ENCODE measurements at places on chromosomes 3 and 15.

DNA sequence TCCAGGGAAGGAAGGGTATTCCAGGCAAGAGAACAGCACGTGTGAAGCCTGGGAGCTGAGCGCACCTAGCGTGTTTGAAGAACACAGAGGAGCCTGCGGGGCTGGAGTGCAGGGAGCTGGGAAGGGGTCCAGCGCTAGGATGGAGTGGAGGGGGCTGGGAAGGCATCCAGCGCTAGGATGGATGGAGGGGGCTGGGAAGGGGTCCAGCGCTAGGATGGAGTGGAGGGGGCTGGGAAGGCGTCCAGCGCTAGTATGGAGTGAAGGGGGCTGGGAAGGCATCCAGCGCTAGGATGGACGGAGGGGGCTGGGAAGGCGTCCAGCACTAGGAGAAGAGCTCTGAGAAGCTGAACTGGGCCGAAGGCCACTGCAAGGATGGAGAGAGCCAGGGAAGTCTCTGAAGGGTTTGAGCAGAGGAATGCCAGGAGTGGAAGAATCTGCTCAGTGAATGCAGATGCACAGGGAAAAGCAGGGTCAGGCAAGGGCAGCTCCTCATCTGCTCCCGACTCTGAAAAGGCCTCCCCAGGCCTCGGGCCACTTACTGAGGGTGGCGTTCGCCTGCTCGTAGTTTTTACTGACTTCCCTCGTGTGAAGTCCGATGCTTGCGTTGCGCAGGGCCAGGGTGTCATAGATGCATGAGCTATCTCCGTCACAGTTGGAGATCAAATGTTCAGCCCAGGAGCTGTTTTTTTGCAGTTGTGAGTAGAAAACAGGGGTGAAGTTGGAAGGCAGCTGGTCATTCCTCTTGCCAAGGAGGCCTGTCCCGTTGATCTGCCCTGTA lies 39.8 kb downstream of the MUC20 start:
- no peak for DNase-seq

DNA sequence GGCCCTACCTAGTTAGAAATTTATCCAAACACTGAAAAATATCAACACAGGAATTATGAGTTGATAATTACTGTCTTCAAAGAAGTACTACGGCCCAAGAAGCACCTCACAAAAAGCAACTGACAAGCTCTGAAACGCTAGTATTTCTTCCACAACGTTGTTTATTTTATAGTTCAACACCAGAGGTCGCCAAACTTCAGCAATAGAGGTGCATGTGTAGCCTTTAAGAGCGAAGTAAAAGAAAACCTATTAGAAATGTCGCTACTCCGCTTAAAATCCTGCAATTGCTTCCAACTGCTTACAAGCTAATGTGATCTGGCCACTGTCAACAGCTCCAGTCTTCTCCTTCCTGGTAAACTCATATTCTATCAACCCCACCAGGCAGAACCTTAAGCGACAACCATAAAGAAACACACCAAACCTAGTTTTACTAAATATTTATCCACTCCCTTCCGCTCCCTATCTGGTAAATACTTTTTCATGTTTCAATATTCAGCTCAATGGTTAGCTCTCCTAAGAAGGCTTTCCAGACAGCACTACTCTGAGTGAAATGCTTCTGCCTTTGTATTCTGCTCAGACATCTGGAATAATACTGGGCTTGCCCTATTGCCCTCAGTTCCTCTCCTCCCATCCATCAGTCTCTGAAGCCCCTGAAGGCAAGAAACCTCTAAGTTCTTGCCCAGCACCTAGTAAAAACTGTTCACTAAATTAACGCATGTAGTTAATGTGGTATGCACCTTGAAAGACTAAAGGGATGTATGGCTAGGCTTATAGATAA lies 110.2 kb downstream of the NR1I2 start:
- DNase-seq = no peak

- no peak for DNase-seq
Observed at GRCh38 chr3:53180305-53181023, 19.5 kb downstream of the PRKCD start.

- no peak for DNase-seq
Observed at GRCh38 chr15:83283138-83283812, 1.2 kb downstream of the BNC1 start.

DNA sequence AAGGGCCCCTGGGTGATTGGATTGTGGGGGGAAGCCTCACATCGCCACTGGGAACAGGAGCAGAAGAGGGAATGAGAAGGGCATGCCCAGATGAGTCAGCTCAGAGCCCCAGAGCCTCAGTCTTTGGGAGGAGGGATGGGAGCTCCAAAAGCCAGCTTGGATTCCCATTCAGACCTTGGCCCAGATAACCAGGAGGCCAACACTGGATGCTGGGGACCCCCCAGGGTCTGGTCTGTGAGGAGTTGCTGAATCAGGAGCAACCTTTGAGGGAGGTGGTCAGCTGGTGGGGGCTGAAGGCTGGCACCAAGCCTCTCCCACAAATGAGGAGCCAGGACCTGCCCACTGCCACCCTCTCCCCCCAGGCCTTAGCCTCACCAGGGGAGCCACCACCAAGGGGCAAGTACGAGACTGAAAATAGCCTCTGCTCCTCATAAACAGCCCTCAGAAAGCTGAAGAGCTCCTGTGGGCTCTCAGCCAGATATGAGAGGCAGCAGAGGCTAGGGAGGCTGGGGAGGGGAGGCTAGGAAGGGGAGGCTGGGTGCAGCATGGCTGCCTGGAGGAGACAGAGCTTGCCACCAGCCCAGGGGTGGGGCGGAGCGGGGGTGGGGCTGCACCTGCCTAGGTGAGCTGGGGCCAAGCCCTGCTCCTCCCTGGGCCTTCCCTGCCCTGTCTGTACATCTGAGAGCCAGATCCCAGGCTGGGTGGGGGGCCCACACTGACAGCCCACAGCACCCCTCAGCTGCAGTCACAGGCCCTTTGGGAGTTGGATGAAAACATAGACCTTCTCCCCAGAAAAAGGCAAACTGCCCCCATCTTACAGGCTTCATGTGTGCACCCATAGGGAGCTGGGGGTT lies 99.8 kb downstream of the SEC22A start:
- no peak for DNase-seq

DNA sequence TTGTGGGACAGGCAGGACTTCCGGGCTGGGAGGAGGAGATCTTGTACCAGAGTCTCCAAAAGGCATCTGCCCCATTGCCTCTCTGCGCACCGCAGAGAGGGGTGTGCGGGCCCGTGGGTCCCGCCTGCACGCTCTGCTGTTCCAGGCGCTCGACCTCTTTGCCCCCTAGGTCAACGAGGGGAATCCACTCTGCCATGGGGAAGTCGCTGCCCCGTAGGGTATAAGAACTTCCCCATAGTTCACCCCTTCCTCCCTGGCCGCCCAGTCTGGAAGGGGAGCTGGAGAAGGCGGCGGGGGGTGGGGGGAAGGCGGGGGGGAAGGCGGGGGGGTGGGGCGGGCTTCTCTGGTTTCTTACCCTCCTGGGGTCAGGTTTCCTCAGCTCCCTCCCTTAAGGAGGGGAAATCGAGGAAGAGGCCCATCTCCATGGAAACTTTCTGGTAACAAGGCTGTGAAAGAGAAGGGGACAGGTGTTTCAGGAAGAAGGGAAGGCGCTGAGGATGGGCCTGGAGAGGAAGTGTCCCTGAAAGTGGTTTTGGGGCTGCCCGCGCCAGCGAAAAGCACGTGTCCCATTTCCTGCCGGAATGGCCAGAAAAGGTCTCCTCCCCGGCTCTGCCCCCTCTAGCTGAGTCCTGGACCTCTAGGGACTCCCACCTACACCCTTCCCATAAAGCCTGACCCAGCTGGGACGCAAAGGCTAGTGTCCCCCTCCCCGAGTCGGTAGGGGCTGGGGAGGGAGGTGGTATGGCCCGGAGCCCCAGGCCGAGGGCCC lies 27.5 kb downstream of the NR1I2 start:
- no peak for DNase-seq

GRCh38 chr3:102444101-102444500 lies 9.3 kb downstream of the ZPLD1 start:
- no peak for DNase-seq

DNA sequence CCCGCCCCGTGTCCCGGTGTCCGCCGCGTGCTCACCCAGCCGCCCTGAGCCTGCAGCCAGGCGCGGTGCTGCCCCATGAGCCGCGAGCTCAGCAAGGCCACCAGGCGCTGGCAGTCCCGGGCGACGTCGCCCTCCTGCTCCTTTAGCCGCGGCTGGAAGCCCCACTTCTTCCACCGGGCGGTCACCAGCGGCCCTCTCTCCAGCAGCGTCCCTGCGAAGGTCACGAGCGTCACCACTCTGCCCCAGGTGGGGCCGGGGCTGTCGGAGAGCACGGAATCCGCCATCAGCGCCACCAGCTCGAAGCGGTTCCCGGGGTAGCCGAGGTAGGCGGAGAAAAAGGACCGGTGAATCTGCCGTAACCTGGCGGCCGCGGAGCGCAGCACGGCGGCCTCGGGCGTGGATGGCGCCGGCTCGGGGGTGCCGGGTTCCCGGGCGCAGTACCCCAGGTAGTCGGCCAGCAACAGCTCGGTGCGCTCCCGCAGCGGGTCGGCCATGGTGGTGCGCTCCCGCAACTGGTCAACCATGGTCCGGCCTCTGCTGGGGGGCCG lies 298 bp downstream of the BCL2L10 start:
- DNase-seq = no peak

GRCh38 chr3:20769430-20769829 lies 583.4 kb upstream of the SGO1 start:
- no peak for DNase-seq

GRCh38 chr15:48855501-48856440 lies 22.2 kb upstream of the EID1 start:
- no peak for DNase-seq

- no peak for DNase-seq
Observed at GRCh38 chr3:64491843-64492242, 196.0 kb downstream of the ADAMTS9 start.

GRCh38 chr15:32649342-32649741 lies 7.8 kb downstream of the SCG5 start:
- DNase-seq = no peak

- no peak for DNase-seq
Observed at GRCh38 chr3:17840126-17840525, 97.7 kb upstream of the TBC1D5 start.

- DNase-seq = no peak
Observed at GRCh38 chr15:64749167-64749566, 26.2 kb downstream of the RBPMS2 start.

GRCh38 chr3:189508784-189509501 lies 122.2 kb upstream of the TP63 start:
- no peak for DNase-seq

DNA sequence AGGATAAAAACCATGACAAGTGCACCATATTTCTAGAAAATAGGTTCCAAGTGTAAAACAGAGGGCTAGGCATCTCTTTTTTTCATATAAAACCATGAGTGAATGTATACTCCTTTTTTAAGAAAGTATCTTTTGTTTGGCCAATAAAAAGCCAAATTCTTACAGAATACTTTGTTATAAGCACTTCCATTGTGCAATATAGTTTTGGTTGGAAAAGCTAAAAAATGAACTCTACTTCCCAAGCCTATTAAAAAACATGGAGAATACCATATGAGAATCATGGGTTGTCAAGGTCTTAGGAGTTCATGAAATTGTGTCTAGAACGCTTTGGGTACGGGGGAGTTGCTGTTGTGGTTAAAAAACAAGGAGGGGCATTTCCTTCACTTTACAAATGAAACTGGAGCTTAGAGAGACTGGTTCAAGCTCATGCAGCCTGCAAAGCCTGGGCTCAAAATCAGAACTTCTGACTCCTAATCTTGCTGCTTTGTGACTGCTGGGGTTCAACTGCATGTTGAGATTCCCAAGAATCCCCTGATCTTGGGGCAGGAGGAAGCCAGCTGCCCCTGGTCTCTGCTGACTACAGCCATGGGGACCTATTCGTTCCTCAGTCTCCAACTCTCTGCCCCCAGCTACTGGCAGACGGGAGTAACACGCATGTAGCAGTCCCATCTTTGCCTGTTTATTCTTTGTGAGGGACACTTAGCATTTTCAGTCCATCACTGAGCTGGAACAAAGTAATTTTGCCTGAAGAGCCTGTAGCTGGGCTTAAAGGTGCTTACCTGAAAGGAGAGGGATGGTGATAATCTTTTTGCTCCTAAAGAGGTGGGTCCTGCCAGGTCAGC lies 229.1 kb downstream of the CHST2 start:
- DNase-seq = no peak

GRCh38 chr3:52218026-52218425 lies 7.4 kb downstream of the TLR9 start:
- no peak for DNase-seq

DNA sequence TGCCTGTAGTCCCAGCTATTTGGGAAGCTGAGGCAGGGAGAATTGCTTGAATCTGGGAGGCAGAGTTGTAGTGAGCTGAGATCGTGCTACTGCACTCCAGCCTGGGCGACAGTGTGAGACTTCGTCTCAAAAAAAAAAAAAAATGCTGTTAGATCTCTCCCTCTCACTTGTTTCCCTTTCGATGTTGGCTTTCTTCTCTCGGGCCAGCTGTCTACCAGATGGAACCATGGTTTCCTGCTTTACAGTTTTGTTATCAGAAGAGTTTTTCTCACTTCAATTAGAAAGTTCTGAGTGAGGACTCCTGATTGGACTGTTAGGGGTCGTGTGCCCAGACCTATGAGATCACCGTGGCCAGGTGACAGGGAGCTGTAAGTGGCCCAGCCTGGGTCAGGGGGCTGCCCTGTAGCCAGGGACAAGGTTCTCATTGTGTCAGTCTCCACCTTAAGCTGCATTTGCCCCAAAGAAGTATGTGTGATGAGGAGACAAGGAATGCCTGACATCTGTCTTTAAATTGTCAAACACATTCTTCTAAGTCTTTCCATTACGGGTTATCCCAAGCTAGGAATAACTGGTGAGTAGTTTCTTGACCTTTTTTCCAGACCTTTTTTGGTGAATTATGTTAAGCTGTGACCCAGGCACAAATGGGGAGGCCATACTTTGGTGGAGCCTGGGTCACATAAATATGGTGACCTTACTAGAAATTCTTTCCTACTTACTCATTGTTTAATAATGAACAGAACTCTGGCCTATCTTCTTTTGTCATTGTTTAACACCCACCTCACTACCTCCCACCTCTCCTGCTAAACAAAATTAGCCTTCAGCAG lies 25.2 kb downstream of the SNAPC5 start:
- peak; percentile 14 for DNase-seq

- no peak for DNase-seq
Observed at GRCh38 chr3:149623824-149624223, 34.0 kb downstream of the WWTR1 start.

DNA sequence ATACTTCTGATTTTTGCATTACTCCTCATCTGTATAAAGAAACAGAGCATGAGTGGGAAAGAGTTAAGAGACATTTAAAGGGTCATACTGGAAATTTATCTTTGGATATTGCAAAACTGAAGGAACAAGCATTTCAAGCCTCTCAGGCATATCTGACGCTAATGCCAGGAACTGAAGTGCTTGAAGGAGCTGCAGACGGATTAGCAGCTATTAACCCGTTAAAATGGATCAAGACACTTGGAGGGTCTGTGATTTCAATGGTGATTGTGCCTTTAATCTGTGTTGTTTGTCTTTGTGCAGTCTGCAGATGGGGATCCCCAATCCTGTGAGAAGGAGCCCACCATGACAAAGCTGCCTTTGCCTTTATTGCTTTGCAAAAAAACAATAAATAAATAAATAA lies 202.5 kb upstream of the UBE3A start:
- DNase-seq = no peak

GRCh38 chr3:115160295-115160694 lies 13.2 kb upstream of the ZBTB20 start:
- no peak for DNase-seq

Measured in activated T-helper 1 cell treated with anti-CD3 and anti-CD28 coated beads, Interleukin-2, amount 50 U/mL, for 16 hours (primary cell).